ENCODE measurements at places on chromosomes 1 and 21.

- no peak for DNase-seq
Measured at GRCh38 chr1:208080396-208081286, 163.5 kb downstream of the PLXNA2 start.

GRCh38 chr1:180558664-180559063 is at the start of gene OVAAL:
Gene OVAAL, plus strand, starts transcription at chr1:180558964.
- no peak for DNase-seq

DNA sequence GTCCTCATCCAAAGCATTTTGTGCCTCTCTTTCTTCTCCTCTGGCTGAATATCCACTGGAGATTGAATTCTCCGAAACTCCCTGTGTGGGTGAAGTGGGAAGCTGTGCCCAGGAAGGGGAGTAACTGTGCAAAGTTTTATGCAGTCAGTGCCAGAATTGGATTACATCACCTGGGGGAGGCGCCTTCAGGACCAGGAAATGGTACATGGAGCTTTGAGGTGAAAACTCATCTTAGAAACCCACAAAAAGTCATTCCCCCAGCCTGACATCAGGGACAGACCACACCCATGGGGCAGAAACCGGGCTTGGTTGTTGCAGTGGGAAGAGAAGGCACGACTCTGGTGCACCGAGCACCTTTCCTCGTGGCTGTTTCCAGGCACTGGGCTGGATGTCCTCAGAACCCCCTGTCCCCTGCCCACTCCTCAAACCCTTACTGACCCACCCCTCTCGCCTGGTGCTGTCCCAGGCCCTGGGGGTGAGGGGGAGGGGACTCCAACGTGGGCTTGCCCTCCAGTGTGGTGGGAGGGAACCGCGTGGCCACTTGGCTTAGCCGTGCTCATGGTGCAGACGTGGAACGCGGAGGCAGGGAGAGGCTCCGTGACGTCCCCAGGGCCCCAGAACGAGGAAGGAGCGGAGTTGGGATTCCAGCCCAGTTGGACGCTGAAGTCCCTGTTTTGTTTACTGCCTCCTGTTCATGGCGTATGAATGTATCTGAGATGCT is 15.7 kb downstream of the TFF3 start:
- no peak for DNase-seq

DNA sequence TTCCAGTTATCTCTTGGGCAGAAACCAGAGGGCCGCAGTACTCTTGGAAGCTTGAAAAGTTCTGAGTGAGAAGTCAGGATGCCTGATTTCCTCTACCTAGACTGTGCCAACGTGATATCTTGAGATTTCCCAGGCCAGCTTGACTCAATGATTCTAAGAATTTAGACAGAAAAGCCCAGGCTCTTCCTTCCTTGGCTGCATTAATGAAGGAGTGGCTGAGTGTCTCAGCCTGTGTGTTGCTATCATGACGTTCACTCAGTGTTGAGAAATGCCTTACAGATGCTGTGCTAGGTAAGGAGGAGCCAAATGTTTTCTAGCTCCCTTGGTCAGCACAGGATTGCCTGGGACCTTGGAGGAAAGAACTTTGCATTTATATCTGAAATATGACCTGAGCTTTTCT is 454.1 kb upstream of the USP24 start:
- DNase-seq, result no peak

GRCh38 chr21:17709266-17709611 is 96.5 kb upstream of the BTG3 start:
- no peak for DNase-seq

DNA sequence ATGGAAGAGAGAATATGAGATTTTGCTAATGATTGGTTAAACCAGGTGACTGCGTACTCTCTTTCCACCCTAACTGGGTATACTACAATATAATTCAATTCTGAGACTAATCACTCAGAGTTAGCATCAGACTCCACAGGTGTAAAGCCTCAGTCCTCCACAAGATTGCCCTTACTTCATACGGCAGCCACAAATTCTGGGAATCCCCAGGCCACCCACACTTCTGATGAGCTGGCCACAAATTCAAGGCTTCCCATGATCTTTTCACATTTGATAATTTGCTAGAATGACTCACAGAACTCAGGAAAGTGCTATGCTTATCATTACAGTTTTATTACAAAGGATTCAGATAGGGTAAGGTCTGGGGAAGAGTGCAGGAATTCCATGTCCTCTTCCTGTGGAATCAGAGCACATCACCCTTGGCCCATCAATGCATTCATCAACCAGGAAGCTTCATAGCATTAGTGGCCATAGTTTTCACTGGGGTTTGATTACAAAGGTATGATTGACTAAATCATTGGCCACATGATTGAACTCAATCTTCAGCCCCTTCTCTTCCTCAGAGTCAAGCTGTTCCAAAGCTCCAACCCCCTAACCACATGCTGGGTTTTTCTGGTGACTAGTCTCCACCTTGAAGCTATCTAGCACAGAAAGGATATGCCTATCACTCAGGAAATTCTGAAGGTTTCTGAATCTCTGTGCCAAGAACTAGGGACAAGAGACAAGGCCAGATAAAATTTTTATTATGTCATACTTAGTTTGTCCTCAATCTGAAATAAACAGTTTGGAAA is 131.7 kb downstream of the HHIPL2 start:
- DNase-seq, result no peak

DNA sequence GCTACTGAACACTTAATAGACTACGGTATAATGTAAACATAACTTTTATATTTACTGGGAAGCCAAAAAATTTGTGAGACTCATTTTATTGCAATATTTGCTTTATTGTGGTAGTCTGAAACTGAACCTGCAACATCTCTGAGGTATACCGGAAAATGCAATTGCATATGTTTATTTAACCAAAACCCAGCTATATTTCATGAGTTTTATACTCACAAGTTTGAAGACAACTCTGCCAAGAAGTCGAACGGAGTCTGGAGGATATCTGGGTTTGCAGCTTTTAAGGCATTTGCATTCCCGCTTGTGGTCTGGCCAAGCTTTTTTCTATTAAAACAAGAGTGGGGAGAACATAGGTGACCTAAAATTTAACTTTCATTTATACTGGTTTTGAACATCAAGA is 171.9 kb downstream of the SMYD3 start:
- no peak for DNase-seq

DNA sequence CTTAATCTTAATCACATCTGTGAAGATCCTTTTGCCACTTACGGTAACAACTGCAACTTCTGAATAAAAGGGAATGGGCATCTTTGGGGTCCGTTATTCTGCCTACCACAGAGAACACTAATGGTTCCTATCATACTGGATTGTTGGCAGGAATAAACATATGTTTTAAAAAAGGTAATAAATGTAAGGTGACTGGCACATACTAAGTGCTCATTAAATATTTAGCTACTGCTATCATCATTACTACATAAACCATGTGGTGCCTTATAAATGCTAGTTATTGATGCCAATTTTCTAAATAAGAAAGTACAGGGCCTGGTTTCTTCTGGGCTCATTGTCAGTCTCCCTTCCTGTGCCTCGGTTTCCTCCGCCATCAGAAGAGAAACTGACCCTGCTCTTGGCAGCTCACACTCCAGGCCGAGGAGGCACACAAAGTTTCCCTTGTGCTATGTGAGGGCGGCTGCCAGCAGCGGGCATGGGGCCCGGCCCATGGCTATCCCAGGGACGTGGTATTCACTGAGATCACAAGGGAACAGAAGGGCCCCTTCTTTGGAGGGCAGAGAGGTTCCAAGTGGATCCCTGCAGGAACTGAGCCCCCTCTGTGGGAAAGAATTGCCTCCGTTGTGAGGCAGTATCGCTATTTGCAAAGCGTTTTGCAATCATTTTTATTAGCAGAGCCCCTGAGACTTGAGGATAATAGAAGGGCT is 26.2 kb downstream of the NAV1 start:
- DNase-seq, result no peak

DNA sequence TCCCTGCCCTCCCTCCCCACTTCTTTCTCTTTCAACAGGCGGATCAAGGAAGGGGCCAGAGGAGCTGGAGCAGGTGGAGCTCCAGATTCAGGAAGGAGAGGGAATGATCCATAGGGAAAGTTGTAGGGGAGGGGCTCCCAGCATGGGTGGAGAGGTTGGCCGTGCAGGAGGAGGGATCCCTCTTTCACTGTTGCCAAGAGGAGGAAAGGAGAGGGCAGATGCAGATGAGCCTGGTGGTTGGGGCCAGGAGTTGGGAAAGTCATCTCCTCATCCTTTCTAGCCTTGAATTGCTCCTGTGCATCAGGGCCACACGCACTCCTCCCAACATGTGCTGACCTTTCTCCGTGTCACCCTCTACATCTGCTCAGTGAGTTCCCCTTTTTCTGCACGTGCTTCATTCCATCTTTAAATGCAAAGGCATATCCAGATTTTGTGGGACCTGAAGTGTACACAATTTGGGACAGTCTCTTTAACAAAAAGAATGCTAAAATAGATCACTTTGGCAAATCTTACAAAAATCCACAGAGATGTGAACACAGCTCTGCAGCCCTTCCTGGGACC is 32.4 kb downstream of the ZBTB18 start:
- no peak for DNase-seq
